NCI-H526 (cell line): ENCODE measurements at places on chromosomes 1 and 21.

DNA sequence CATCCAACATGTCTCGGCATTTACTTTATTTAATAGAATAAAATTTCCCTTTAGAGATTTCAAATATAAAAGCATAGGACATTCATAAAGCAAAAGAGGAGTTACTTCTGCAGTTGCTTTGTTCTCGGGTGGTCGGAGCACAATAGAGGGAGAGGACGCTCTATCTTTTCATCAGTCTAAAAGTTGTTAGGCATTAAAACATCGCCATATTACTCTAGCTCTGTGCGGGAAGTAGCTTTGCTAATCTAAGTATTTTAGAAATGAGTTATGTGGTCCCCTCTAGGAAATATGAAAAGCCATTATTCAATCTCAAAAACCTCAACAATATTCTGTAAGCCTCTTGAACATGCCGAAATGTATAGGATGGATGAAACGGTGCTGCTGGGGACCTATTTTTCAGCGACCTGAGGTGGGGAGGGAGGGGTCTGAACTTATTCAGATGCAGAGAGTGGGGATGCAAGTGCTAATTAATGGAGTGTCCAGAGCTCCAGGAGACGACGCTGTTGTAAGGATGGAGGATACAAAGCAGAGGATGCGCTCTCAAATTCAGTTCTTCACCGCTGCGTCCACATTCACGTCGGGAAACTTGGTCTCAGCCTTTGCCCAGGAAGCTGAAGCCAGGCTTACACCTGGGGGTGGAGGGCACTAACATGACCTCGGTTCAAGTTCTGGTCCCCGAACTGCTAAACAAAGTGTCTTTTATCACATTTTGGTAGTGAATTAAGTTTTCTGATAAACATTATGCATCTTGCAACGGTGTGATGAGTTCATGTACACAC is 6.3 kb downstream of the CDKN2C start:
- no peak for DNase-seq

DNA sequence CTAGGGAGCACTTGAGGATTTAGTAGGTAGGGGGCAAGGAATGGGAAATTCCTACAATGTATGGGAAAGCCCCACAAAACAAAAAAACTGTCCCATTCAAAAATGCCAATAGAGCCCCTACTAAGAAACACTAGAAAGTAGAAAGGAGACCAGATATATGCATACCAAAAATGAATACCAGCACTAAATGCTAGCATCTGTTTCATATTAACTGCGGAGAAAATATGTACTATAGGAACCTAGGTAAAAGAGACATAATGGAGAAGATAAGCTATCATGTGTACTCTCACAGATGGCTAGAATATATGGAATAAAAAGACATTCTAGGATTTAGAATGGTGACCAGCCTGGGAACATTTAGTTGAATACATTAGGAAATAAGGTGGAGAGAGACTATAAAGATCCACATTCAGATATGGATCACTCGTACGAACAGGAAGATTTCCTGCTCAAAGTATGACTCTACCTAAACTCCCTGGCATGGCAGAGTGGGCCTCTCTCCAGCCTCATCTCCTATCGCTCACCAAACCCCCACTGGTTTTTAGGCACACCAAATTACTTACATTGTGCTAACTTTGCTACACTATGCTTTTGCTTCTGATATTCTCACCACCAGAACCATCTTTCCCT is 18.3 kb downstream of the ZNHIT6 start:
- DNase-seq = no peak

- no peak for DNase-seq
These were observed 417.1 kb downstream of the SETD4 start for GRCh38 chr21:35643176-35643575.

DNA sequence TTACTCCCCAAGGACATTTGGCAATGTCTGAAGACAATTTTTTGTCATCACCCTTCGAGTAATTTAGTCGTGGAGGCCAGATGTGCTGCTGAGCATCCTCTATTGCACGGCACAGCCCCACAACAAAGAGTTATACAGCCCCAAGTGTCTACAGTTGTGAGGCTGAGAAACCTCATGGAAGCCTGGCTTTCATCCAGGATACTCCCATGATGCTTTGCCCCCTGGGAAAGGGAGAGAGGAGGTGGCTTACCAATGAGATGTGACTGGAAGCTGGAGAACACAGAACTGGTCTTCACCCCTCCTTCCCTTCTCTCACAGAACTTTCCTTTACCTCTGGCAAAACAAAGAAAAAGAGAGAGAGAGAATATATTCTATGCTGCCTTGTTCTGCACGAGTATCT is 150.9 kb upstream of the VAMP3 start:
- no peak for DNase-seq

DNA sequence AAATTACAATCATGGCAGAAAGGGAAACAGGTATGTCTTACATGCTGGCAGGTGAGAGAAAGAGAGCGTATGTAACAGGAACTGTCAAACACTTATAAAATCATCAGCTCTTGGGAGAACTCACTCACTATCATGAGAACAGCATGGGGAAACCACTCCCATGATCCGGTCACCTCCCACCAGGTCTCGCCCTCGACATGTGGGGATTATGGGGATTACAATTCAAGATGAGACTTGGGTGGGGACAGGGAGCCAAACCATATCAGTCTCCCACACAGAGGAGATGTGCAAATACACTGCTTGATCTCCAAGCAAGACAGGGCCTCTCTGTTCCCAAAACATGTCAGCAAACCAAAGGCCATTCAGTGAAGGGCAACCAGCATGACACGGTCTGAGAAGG is 27.4 kb downstream of the LMX1A start:
- DNase-seq = no peak

DNA sequence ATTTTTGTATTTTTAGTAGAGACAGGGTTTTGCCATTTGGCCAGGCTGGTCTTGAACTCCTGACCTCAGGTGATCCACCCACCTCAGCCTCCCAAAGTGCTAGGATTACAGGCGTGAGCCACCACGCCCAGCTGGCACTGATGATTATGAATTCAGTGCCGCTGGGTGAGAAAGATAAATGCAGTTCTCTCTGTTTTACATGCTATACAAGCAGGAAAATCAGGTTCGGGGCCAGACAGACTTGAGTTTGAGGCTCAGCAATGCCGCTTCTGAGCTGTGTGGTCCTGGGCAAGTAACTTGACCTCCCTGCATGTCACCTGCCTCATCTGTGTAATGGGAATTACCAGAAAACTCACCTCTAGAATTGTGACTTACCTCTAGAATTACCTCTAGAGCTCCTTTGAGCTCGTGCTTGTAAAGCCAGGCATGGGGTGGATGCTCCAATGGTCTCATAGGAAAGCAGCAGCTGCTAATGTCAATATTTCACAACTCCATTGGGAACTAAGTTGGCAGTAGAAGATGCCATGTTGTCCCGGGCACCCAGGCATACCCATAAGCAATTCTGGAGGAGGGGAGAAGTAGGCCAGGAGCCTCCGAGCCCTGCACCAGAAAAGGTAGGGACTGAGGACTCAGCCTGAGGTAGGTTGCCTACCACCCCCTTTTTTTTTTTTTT is 119.8 kb upstream of the SLC25A33 start:
- no peak for DNase-seq

DNA sequence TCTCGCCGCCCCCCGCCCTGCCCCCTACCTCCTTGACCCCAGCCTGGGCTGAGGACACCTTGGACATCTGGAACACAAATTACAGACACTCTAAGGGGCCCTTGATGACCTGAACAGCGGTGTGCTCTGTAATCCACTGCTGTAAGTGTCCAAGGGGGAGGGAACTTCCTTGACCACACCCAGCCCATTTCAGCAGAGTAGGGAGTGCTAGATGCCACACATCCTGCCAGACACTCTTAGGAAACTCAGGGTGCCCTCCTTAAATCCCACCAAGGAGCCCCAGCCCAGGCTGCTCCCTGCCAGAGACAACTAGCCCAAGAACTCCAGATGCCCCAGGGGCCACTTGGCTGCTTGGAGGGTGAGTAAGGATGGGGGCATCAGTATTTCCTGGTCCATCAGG is 282.2 kb downstream of the RRAGC start:
- DNase-seq = no peak

DNA sequence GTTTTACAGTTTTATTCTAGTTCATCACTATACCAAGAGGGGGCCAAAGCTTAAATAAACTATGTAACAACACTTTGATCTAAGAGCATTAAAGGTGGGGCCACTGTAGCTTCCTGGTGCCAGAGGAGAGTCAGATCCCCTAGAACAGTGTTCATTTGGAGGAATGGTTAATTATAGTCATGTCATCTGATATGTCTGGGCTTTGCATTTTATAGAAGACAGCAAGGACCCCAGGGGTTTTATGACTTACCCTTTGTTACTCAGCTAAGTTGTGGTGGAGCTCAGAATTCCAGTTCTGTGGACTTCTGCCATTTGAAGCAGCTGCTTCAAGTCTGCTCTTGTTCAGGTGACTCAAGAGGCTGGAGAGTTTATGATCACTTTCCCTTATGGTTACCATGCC is 16.7 kb downstream of the KDM4A start:
- DNase-seq = peak; percentile 66

GRCh38 chr1:173903827-173904531 is 13.1 kb downstream of the SERPINC1 start:
- DNase-seq = no peak

GRCh38 chr1:40717955-40718354 is 26.5 kb downstream of the NFYC start:
- no peak for DNase-seq

DNA sequence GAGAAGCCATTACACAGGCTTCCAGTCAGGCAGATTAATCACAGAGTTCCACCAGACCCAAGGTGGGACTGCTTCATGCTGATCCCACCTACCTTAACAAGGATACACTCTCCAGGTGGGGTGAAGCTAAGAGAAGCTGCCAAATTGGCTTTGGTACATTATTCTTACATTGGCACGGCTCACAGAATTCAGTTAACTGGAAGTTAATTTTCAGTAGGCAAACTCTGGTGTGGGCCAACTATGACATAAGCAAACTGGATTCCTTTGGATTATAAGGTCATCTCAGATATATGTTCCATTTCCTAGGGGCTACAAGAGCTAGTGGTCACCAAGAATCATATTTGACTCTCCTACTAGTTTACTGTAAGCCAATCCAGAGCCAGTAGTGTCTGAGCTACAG is 448.8 kb upstream of the BEND5 start:
- no peak for DNase-seq

DNA sequence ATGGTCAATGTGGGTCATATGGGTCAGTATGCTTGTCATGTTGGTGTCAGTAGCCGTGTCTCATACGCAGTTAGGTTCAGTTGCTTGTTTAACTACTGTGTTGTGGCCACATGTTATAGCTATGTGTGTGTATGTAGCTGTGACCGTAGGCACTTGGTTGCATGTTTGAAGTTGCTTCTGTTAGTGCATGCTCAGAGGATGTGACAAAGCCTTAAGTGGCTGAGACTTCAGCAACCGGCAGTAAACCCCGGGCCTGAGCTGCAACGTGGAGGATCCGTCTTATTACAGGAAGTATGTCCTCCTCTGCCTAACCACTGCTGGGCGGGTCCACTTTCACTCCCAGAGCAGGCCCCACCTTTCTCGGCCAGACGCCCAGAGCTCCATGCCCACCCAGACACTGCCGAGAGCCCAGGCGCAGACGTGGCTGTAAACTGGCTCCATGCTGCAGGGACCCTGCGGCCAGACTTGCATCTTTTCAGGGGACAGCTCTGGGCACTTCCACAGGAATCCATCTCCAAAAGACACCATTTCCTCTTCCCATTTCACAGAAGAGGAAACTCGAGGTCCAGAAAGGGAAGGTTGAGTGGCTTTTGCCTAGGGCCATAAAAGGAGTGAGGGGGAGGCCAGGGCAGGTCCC is 2.2 kb downstream of the TCEA3 start:
- no peak for DNase-seq

- DNase-seq = no peak
These were observed 18.1 kb downstream of the MAP3K7CL start for GRCh38 chr21:29148530-29148929.

DNA sequence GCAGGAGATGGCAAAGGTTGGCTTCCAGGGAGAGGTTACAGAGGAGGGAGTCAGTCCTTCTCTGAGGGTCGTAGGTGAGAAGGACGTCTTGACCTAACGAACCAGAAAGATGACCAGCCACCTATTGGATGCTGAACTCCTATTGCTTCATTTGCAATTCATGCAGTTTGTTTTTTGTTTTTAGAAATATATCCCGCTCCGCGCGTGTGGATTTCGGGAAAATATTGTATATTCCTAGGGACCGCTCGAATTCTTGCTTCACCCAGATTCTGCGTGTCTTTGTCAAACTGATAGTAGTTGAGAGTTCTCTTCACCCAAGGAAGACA is 564 bp downstream of the DISP1 start:
- DNase-seq = no peak

DNA sequence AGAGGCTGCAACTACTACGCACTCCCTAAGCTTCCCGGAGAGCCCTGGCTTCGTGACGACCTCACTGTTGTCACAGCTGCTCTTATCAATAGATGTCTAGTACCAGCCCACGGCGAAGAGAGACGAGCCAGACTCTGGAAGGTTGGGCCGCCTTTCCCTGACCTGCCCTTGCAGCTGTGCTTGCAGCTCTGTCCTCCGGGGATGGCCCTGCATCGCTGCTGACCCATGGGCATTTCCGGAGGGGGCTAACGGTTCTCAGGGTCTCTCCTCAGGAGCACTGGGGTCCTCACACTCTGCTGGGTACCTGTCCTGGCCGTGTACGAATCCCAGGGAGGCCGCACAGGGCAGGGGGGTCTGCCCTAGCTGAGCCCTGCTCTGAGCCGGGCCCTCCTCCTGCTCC is 93.8 kb upstream of the COL6A1 start:
- DNase-seq = no peak

DNA sequence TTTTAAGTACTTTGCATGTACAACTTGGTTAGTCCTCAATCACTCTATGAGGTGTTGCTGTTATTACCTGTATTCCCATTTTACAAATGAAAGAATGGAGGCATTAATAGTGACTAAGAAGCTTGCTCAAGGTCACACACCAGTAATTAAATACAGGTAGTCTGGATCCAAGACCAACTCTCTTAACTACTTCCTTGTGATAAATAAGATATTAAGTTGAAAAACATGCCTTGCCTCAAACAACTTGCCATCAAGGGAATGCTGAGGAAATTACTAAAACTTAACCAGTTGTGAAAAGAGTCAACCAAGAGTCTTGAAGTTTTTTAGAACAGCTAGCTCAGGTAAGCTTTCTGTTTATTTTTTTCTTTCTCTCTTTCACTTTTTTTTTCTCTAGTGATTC is 21.0 kb upstream of the LAMC1 start:
- no peak for DNase-seq

DNA sequence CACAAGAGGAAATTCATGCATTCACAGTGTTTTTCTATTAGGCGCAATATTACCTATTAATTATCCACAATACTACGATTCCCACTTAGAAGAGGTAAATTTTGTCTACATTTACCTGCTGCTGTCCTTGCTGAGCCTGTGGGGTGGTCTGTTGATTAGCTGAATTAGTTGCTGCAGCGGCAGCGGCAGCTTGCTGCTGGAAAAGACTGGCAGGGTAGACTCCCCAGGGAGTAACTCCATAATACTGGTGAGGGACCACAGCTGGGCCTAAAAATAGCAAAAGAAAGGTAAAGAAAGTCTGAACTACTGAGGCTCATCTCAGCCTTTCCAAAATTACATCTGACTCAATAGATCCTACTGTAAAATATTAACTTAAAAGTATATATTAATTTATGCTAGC is 66.0 kb upstream of the SDC3 start:
- DNase-seq = no peak
